HL-60 (cell line): ENCODE measurements at places on chromosomes 16 and 17.

- no peak for DNase-seq
Measured at GRCh38 chr16:86485746-86486145, 24.6 kb upstream of the FOXF1 start.

DNA sequence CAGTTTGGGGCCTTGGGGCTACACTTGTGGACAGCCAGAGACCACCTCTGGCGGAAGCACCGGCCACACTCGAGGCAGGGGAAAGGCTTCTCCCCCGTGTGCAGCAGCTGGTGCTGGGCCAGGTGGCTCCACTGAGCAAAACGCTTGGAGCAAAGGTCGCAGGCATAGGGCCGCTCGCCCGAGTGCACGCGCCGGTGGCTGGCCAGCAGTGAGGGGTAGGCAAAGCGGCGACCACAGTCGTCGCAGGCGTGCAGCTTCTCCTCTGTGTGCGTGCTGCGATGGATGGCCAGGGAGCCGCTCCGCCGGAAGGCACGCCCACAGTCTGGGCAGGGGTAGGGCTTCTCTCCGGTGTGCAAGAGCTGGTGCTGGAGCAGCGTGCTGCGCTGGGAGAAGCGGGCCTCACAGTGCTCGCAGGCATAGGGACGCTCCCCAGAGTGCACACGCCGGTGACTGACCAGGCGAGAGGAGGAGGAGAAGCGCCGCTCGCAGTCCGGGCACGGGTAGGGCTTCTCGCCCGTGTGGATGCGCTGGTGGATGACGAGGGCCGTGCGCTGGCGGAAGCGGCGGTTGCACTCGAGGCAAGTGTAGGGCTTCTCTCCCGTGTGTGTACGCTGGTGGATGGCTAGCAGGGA, 5.8 kb downstream of the ZNF689 start:
- DNase-seq, result no peak

GRCh38 chr16:48892893-48893292, 282.9 kb upstream of the N4BP1 start:
- DNase-seq, result no peak

DNA sequence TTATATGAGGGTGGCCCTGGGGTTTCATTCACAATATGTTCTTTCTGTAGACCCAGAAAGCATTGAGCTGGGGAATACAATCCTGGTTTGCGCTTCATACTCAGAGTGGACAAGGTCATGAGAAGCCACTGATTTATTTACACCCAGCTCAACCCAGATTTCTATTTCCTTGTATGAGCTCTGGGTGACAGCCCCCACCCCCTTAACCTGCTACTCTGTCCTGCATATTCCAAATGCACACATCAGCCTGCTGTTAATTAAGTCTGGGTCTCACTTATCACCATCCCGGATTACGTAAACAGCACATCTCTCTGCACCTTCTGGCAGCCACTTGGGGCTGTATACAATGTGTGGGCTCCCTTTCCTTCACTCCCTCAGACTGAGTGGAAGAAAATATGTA, 102.4 kb downstream of the DNAH9 start:
- no peak for DNase-seq

DNA sequence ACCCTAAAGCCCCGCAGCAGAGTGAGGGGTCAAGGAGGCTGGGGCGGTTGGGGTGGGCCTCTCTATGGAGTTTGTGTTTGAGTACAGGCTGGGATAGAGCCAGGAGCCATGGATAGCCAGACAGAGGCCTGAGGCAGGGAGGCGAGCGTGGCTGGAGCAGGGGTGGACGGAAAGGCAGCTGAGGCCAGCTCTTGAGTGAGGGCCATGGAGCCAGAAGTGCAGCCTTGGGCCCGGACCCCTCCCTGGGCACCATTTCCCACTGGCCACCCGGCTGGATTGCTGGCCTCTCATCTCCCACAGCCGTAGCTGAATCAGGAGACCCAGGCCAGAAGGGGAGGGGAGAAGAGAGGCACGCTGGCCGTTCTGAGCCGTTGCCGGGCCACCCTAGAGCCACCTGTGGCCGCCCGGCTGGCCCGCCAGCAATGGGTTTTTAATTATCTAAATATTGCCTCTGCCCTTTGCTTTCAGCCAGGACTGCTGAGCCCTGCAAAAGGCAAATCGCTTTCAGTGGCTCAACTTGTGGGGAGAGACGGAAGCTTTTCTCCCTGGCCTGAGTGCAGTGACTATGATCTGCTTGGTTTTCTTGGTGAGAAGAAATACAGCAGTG, 75.2 kb upstream of the GSE1 start:
- no peak for DNase-seq

DNA sequence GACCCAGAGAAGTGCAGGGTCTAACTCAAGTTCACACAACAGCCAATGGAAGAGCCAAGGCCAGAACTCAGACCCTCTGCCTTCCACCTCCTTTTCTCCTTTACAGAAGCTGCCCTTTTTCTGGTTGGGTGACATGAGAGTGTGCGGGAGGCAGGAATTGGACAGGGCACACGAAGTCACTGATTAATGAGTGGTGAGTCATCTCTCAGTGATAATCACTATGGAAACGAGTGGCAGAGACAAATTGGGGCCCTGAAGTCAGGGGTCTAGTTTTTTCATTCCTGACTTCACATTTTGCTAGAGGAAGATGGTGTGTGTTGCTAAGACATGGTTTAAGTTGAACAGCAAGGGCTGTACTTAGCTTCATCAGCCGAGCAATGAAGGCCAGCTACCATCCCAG, 312.7 kb upstream of the CCL2 start:
- DNase-seq, result no peak

DNA sequence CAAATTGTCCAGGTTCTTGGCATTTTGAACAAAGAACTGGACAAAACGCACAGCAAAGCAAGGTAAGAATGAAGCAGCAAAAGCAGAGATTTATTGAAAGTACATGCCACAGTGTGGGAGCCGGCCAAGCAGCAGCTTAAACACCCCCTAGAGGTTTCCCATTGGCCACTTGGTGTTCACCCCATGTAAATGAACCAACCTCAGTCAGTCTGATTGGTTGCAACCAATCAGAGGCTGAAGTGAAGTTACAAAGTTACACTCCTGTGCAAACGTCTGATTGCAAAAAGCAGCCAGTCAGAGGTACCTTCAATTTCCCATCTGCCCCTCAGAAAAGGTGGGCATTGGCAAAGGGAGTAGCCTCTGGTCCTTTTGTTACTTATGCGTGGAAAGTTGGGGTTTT, 8.8 kb upstream of the ZNF263 start:
- no peak for DNase-seq

DNA sequence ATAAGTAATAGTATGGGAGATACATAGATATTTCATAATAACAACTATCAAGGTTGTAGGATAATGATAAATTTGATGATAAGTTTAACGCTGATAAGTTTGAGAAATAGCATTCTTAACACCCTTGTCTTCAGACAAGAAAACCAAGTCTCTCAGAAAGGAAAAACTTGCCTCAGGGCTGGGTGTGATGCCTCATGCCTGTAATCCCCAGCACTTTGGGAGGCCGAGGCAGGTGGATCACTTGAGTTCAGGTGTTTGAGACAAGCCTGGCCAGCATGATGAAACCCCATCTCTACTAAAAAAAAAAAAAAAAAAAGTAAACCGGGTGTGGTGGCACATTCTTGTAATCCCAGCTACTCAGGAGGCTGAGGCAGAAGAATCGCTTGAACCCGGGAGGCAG, 90.7 kb downstream of the SHISA9 start:
- DNase-seq, result no peak

- DNase-seq, result no peak
Measured at GRCh38 chr16:23248261-23249194, 53.6 kb upstream of the SCNN1B start.

DNA sequence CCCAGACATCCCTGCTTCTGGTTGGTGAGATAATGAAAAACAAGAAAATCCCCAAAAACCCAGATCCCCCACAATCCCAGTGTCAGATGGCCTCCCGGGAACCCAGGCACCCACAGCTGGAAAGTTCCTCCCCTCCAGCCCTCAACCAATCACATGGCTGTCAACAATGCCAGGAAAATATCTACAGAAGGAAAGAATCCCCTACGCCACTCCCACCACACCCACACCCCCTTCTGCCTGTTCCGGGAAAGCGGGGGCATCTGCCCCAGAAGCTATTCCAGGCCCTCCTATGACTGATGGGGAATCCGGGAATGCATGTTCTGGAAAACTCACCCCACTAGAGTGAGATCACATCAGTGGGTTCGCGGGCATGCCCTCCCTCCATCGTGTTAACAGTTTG, 1.8 kb downstream of the TMEM95 start:
- no peak for DNase-seq

DNA sequence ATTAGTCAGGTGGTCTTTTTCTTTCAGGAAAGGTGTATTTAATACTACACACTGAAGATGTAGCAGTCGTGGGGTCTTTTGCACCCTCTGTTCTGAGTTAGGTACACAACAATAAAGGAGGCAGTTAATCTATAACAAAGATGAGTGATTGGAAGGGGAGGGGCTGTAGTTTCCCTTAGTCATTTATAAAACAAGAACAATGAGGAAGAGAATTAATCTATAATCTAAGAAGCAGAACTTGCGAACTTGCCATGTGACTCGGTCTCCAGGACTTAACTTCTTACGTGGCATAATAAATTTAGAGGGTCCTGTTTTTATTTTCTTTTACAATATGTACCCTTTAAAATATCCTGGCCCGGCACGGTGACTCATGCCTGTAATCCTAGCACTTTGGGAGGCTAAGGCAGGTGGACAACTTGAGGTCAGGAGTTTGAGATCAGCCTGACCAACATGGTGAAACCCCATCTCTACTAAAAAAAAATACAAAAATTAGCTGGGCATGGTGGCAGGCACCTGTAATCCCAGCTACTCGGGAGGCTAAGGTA, 8.6 kb upstream of the APPBP2 start:
- no peak for DNase-seq

GRCh38 chr16:59690216-59690615, 956.1 kb upstream of the GOT2 start:
- no peak for DNase-seq

DNA sequence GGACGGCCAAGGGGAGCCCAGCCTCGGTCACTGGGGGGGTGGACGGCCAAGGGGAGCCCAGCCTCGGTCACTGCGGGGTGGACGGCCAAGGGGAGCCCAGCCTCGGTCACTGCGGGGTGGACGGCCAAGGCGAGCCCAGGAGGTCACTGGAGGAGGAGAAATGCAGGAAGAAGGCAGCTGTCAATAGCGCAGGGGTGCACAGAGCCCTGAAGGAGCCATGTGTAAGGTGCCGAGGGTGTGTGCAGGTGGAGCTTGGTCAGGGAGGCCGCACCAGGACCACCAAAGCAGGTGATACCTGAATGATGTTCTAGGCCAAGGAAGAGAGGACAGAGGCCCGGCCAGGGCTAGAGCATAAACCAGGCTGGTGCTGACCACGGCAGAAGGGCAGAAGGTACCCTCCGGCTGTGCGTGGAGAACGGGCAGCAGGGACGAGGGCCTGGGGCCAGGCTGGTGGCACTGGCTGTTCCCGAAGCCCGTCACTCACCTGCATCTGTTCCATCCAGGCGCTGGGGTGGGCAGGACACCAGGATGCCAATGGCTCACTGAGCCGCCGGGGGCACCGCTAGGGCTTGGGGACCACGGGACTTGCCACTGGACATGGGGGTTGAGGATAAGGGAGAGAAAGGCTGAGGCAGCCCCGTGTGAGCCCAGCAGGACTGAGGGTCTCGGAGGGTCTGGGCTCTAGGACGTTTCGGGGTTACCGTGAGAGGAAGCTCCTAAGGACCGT, 5.9 kb upstream of the CCDC57 start:
- no peak for DNase-seq

- DNase-seq, result no peak
Measured at GRCh38 chr16:82059161-82059982, 24.3 kb downstream of the HSD17B2 start.

GRCh38 chr17:52148969-52149351, 9.6 kb downstream of the CA10 start:
- no peak for DNase-seq

DNA sequence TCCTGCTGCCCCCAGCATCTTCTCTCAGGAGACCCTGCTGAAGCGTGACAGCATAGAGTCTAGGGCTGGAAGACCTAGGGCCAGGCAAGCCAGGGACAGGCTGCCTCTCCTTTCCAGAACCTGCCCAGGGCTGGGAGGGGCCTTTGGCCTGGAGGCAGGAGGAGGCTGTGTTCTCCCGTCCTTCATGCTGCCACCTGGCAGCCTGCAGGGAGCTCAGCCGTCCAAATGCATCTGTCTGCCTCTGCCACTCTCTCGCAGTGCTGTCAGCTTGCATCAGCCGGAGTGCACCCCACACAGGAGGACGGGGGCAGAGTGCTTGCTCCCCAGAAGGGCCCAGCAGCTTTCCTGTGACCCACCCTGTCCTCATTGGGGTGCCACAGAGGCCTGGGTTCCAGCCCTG, 31.3 kb downstream of the ARHGAP23 start:
- no peak for DNase-seq

DNA sequence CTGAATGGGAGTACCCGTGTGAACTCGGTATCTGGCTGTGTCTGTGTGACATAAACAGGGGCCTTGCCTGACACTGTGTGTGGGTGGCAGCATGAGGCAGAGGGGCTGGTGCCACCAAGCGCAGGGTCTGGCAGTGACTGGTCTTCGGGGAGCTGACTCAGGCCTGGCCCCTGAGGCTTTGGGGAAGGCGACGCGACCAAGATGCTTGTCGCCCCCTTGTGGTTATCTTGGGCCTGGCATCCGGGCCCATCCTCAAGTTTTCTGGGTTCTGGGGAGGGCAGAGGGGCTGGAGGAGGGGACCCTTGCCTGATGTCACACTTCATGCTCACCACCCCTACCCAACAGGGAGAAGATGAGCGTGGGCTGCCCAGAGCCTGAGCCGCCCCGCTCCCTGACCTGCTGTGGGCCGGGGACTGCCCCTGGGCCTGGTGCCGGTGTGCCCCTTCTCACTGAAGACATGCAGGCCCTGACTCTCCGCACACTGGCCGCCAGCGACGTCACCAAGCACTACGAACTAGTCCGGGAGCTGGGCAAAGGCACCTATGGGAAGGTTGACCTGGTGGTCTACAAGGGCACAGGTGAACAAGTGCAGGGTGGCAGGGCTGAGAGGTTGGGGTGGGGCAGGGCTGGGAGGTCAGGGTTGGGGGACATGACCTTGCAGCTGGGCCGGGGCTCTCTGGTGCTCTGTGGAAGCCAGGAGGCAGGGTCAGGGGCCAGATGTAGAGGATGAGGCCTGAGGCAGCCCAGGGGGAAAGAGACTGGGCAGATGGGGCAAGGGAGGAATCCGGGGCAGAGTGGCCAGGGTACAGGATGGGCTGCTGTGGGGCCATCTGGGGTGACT, 24.9 kb downstream of the SBK1 start:
- peak; percentile 50 for DNase-seq

DNA sequence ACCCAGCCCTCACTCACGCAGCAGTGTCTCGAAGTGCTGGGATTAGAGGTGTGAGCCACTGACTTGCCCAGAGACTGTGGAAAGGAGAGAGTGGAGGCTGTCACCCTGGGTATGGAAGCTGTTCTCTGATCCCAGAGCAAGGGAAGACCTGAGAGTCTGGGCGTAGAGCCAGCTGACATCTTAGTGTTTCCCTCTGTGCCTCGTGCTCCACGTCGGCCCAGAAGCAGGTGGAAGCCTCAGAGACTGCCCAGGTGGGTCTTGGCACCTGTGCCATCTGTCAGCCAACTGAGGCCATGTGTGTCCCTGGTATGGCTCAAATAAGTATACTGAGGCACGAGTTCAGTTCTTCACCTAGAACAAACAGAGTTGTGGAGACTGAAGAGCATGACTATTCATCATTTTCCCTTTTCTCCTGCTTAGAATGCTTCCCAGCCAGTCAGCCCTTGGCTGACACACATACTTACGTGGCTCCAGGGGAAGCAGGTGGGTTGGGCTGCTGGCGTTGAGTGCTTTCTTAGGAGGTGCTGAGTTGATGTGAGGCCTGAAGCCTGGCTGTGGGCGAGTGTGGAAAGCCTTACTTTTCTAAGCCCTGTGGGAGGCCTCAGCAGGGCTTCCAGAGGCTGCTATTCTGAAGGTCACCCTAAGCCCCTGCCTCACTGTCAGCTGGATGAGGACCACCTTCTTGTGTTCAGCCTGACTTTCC, 8.1 kb downstream of the CTRL start:
- DNase-seq, result no peak

- no peak for DNase-seq
Measured at GRCh38 chr17:46270032-46270431, 24.9 kb upstream of the LRRC37A start.
